M059J (cell line): ENCODE measurements at places on chromosomes 2 and 18.
A peak's percentile ranks its signal among the peaks of the same experiment; 100 is the strongest.

- DNase-seq = no peak
These were observed 43.0 kb downstream of the LRATD1 start for GRCh38 chr2:14675489-14675888.

GRCh38 chr2:85851253-85852151, 37.3 kb downstream of the ST3GAL5 start:
- DNase-seq = peak; percentile 57

DNA sequence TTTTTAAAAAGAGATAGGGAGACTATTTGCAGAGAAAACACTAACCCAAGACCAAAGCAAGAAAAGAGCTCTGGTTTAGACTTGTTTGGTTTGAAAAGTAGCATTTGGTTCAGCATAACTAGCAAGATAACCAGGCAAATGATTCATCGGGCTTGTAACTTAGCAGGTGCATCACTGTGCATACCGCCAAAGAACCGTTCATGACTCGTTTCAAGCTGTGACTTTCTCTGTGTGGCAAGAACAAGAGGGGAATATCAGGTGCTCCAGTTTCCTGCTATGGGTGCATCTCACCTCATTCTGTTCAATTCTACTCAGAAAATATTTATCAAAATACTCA, 244.9 kb downstream of the ETAA1 start:
- DNase-seq = no peak

- DNase-seq = peak; percentile 12
These were observed 411.1 kb downstream of the RAD51AP2 start for GRCh38 chr2:17107151-17107550.

GRCh38 chr2:30283931-30284565, 52.7 kb downstream of the LBH start:
- no peak for DNase-seq

GRCh38 chr18:45251236-45251635, 364.0 kb upstream of the SLC14A2 start:
- no peak for DNase-seq
